ENCODE measurements at places on chromosomes 5 and 9.

GRCh38 chr5:179325296-179326031, 19.8 kb downstream of the ADAMTS2 start:
- no peak for DNase-seq

GRCh38 chr9:137318602-137319001, 16.5 kb upstream of the NRARP start:
- DNase-seq: no peak

DNA sequence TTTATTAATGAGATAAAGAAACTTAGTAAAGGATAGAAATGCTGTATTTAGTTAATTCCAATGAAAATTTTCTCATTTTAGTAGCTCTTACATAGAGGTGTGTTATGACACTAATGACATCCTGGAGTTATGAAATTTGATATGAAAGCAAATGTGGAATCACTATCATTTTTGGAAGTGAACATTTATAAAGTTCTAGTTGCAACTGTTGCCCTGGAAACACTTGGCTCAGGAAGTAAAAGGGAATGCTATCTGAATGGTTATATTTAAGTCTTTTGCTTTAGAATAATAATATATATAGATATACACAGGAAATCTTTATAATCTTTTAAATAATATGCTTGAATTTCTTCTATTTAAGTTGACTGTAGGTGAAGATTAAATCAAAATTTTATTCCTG, 16.7 kb downstream of the ADAMTS19 start:
- no peak for DNase-seq

DNA sequence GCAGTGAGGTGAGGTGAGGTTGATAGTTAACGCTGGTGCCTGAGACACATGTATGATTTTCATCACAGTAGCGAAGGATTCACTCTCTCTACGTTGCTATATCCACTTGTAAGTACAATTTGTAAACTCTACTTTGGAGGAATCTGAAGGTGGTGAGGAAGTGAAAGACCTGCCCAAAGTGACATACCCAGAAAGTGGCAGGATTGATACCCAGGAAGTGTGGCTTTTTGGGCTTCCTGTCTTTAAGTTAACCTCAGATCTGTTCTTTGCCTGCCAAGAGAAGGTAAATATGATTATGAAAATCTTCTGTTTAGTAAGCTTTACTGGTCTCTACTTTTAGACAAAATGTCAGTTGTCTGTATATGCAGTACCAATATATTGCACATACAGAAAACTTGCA, 143.1 kb downstream of the SH3GL2 start:
- no peak for DNase-seq

DNA sequence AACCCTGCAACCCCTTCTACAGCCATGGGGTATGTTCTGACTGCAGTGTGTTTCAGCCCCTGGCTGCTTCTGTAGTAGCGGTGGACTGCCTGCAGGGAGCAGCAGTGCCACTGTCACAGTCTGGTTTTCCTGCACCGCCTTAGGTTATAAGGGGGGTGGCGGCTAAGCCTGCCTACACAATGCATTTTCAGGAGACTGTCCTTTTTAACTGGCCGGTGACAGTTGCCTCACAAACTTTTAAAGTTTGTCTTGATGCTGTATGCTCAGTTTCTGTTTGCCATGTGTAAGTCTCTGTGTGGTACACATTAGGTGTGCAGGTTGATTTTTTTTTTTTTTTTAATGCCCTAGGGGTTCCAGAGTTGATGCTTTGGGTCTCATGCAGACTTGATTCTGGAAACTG, 53.0 kb downstream of the NUP214 start:
- DNase-seq: peak; percentile 64

DNA sequence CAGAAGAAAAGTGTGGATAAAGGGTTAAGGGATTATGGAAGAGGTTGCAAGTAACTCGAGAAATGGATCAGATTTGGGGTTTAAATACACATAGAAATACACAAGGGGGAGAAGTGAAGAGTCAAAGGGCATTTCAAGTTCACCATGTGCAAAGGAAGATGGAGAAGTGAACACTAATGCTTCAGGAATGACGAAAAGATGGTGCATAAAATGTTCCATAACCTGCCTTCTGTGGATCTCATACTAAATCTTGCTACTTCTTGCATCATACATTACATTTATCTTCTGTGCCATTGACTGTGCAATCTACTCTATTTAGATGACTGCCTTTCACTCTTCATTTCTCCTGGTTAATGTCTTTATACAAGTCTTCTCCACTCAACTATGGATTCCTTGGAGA, 5.7 kb upstream of the SMC2 start:
- peak; percentile 46 for DNase-seq

- DNase-seq: peak; percentile 70
Observed at GRCh38 chr5:177300236-177300880, 3.2 kb downstream of the RAB24 start.

- no peak for DNase-seq
Observed at GRCh38 chr5:175325681-175326080, 118.3 kb downstream of the DRD1 start.

- no peak for DNase-seq
Observed at GRCh38 chr9:21871256-21871975, 69.0 kb downstream of the MTAP start.

- peak; percentile 77 for DNase-seq
Observed at GRCh38 chr9:34664281-34665066, 2.0 kb upstream of the CCL27 start.

GRCh38 chr9:26210338-26210851, 532.2 kb upstream of the TUSC1 start:
- peak; percentile 8 for DNase-seq

GRCh38 chr5:32115985-32116384, 58.1 kb downstream of the GOLPH3 start:
- no peak for DNase-seq

GRCh38 chr9:93697352-93698139, 121.2 kb downstream of the PHF2 start:
- DNase-seq: no peak

DNA sequence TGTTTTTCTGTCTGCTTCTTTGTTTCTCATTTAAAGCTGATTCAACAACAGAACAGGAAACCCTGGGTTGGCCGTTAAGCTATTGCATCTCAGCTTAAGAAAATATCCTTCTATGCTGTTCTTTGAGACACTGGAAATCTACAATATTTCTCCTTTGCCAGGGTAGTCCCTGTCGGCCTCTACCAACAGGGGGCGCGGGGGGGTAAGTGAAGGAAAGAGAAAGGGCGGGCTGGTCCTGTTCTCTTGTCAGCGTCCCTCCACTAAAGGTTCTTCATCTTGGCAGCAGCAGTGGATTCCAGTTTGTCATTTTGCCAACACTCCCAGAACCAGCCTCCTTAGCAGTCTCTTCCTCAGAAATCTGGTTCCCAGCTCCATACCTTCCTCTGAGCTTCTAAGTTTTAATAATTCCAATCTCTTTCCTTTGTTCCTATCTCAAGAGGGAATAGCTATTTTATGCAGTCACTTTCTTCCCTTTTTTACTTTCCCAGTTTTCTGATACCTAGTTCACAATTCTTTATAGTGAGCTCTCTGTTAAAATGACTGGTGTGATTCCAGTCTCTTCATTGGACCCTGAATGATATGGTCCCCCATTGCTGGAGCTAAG, 222.3 kb downstream of the GLIS3 start:
- DNase-seq: peak; percentile 92

DNA sequence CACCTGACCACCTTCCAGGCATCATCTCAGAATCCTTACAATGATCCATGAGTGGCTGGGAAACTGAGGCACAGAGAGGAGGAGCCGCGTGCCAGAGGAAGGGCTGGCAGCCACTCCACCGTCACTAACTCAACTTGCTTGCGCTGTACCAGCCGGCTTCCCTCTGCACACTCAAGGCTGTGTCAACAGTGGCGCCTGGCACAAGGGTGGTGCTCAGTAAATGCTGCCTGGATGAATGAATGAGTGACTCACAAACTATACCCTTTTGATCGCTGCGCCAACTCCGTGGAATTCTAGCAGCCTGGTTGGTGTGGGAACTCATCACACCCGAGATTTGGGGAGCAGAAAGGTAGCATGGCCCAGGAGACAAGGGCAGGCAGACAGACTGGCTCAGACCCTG, 21.9 kb downstream of the PRRX2 start:
- DNase-seq: no peak

DNA sequence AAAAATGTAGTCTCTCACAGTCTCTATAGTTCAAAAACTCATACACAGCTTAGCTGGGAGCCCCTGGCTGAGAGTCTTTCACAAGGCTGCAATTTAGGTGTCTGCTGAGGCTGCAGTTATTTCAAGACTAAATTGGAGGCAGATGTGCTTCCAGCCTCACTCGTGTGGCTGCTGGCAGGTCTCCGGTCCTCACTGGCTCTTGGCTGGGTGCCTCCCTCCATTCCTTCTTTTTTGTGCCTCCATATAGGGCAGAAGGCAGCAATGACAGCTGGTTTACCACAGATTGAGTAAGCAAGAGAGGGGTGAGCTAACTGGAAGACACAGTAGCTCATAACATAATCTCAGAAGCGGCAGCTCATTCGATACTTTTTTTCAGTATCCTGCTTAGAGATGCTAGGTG, 2167.7 kb upstream of the WWC1 start:
- no peak for DNase-seq

DNA sequence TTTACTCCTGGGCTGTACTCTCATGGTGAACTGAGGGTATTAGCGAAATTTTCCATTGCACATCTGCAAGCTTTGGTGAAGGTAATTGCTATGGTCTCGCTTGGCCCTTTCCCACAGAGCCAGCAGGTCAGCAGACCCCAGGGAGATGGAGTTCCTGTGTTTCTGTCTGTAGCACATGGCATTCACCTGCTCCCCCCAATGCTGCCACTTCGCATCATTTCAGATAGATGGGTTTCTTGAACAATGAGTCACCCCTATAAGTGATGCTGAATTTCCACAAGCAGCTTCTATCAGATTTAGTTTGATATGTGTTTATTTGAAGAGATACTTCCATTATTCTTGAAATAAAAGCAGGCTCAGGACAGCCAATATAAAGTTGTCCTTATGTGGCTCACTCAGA, 117.8 kb downstream of the ERCC6L2 start:
- no peak for DNase-seq

DNA sequence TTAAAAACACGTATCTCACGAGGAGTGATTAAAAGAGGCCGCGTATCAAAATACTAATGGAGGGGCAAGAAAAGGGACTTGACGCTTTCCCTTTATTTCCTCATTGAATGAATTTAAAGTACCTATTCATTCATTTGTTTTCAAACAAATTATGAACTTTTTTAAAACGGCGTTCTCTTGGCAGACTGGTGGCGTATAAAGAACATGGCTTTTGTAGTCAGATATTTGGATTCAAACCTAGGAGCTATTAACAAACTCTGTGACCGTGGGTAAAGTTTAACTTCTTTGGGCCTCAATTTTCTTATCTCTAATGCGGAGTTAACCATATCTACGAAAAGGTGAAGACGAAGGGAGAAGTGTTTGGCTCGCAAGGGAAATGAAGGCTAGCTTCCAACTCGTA, 876 bp downstream of the CAAP1 start:
- DNase-seq: peak; percentile 4

DNA sequence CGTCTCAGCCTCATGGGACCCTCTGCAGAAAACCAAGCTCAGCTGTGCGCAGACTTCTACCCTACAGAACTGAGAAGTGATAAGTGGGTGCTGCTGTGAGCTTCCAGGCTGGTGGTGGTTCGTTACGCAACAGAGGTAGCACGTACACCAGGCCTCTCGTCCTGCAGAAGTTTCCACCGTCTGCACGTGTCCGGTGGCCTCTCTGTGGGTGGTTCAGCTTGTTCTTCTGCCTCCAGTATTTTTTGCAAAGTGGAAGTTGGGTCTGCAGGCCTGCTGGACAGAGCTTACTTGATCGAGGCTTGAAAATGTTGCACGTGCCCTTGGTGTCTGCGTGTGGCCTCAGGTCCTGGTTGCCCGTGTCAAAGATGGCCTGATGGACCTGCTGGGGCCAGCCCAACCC, 27.5 kb downstream of the KCNT1 start:
- DNase-seq: no peak

- DNase-seq: no peak
Observed at GRCh38 chr9:9615086-9615485, 997.7 kb downstream of the PTPRD start.

- peak; percentile 74 for DNase-seq
Observed at GRCh38 chr5:15574806-15575325, 74.9 kb downstream of the FBXL7 start.

DNA sequence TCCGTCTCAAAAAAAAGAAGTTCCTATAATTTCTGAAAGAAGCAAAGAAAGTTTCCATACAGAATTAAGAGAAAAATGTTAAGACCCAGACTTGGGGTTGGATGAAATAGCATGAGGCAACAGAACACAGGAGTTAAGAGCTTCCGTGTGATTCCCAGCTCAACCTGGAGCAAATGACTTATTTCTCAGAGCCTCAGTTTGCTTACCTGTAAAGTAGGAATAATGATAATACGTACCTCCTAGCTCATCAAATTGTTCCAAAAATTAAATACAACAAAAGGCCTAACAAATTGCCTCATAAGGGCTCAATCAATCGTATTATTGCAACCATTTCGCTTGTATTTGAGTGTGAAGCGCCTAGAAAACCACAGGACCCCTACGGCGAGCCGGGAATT, 600 bp upstream of the GPR107 start:
- no peak for DNase-seq

DNA sequence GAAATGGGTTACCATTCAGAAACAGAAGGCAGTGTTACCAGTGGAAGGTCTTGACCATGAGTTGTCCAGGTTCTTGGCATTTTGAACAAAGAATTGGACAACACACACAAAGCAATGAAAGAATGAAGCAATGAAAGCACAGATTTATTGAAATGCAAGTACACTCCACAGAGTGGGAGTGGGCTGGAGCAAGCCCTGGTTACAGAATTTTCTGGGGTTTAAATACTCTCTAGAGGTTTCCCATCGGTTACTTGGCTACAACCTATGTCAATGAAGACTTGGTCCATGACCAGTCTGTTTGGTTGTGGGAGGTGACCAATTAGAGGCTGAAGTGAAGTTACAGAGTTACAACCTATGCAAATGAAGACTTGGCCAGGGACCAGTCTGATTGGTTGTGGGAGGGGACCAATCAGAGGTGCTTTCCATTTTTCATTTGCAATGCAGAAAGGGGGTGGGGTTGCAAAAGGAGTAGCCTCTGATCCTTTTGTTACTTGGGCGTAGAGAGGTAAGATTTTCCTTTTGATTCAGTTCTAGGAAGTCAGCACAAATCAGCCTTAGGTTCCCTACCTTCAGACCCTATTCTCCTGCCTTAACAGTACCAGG, 71.7 kb upstream of the SPRY4 start:
- DNase-seq: no peak

- peak; percentile 56 for DNase-seq
Observed at GRCh38 chr9:133351908-133352634, 4.1 kb downstream of the RPL7A start.
